ENCODE measurements at places on chromosomes 5 and 9. TPM values are rescaled to one million over a fixed set of nuclear protein-coding genes. Genes with fewer than 3 reads are reported as not detected.

- DNase-seq: no peak
These were observed 6.6 kb upstream of the PRXL2C start for GRCh38 chr9:96661711-96662110.

DNA sequence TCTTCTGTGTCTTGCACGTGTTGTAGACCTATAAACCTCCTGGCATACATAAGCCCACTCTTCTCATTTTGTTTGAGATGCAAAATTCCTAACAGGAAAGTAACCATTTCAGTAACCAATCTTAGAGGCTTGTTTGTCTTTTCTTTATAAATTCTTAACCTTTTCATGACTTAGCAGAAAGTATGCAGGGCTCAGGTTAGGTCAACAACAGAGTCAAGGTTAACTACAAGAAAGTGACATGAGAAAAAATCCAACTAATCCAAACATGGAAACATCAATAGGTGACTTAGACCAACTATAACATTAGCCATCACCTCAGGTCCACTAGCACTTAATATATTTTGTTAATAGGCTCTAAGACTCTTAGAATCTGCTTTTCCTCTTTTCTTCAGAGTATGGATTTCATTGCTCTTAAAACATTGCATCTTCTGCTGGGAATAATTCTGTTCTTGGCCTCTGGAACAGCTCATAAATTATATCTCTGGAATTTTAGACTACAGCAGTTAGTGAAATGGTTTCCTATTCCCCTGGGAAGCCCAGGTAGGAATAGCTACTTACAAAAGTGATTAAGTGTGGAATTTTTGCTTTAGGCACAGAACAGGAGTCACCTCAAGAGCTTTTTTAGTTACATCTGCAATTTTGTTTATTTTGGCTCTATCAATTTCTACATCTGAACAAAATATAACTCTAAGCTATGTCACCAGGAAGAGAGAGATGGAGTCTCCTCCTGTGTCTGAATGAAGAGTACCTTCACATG, 155.3 kb upstream of the ANKRD55 start:
- no peak for DNase-seq

- DNase-seq: no peak
These were observed 45.1 kb downstream of the PRRT1B start for GRCh38 chr9:131590449-131590848.

GRCh38 chr9:93587651-93588347, 11.4 kb downstream of the PHF2 start:
- DNase-seq: no peak

GRCh38 chr5:129378961-129379360, 81.1 kb upstream of the ADAMTS19 start:
- no peak for DNase-seq

DNA sequence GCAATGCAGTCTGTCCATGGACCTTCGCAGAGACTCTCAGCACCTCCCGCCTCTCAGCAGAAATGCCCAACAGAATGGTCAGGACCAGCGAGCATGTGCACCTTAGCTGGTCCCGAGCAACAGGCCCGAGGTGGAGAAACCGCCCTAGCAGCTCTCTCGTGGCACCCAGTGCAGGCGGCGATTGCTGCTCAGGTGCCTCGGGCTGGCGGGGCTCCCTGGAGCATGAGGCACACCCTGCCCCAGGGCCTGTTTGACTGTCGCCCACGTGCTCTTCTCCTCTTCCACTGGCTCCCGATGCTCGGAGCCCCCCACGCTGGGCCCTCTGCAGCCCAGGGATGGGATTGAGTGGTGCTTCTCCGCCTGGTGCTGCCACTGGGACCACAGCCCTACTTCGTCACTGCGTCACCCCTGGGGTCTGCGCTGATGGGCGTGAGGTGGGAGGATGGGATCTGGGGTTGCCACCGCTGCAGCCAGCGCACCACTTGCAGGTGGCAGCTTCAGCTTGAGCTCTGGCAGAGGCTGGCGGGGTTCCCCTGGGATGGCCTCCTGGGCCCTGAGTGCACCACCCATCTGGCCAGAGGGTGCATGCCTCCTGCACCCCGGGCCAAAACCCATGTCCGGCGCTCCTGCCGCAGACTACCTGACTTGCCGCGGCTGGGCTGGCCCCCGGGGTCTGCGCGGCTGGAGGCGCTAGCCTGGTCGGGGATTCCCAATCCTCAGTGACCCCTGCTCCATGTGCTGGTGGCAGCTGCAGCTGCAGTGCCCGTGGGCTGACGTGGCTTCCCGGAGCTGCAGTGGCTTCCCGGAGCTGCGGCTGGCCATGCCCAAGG, 244.2 kb downstream of the FOXD4L6 start:
- no peak for DNase-seq

DNA sequence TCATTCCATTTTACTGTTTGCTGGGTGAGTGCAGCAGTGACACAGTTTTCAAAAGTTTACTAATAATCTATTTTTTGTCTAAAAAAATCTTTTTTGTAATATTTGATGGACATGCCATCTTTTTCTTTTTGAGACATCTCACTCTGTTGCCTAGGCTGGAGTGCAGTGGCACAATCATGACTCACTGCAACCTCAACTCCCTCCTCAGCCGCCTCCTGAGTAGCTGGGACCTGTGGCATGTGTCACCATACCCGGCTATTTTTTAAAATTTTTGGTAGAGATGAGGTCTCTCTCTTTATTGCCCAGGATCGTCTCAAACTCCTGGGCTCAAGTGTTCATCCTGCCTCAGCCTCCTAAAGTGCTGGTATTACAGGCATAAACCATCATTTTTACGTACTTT, 86.0 kb downstream of the KDM4C start:
- DNase-seq: no peak

DNA sequence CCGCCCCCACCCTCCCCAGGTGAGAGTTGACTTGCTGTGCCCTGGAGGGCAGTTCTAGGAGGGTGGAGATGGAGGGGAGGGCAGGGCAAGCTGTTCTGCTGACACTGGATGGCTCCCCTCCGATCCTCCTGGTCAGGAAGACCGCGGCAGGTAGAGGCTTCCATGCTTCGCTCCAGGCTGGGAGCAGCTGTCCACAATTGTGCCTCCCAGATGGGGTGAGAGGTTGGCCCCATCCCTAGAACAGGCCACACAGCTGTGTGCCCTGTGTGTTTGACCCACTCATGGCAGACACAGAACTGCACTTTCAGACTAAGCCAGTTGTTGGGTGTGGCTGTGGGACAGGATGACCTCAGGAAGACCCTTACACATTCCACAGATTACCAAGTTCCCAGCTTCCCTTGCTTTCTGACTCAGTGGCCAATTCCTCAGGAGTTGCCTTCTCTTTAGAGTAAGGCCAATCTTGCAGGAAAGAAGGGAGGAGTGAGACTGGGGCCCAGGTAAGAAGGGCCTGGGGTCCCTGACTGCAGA, 72.1 kb upstream of the HSPA9 start:
- DNase-seq: no peak

- DNase-seq: no peak
These were observed 3.1 kb downstream of the LCN1 start for GRCh38 chr9:135524130-135524861.

DNA sequence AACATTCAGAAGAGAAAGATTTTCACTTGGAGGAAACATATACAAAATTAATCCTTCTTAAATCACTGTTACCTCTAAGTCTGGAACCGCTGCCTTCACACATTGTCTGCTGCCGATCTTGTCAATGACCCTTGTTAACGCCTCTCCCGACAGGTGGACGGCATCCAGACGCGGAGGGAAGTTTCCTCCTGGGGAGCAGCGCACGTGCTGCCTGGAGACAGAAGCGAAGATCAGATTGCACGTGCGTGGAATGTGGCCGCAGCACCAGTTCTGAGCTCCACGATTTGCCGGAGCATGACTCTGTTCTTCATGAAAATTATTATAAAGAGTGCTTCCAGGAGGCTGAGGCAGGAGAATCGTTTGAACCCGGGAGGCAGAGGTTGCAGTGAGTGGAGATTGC, 183.6 kb upstream of the IRX4 start:
- DNase-seq: no peak

GRCh38 chr5:66440202-66440680, 156.0 kb upstream of the MAST4 start:
- DNase-seq: no peak

DNA sequence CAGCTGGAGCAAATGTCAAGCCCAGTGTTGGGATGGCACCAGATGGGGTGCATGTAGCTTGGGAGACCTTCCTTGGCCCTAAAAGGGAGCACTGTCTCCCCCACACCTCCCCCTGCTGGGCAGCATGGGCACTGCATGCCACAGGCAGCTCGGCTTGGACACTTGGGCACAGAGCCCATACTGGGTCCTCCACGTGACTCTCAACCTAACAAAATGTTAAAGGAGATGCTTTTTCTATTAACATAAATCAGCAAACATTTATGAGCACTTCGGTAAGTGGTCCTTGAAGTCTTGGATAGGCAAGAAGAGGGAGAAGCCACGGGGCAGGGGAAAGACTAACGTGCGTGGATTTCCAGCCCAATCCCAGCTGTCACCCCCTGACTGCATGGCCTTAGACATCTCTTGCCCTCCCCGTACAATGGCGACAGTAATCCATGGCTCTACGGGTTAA, 23.9 kb upstream of the MAPK9 start:
- DNase-seq: peak; percentile 78

- no peak for DNase-seq
These were observed 121.2 kb upstream of the GRHPR start for GRCh38 chr9:37301042-37301853.

DNA sequence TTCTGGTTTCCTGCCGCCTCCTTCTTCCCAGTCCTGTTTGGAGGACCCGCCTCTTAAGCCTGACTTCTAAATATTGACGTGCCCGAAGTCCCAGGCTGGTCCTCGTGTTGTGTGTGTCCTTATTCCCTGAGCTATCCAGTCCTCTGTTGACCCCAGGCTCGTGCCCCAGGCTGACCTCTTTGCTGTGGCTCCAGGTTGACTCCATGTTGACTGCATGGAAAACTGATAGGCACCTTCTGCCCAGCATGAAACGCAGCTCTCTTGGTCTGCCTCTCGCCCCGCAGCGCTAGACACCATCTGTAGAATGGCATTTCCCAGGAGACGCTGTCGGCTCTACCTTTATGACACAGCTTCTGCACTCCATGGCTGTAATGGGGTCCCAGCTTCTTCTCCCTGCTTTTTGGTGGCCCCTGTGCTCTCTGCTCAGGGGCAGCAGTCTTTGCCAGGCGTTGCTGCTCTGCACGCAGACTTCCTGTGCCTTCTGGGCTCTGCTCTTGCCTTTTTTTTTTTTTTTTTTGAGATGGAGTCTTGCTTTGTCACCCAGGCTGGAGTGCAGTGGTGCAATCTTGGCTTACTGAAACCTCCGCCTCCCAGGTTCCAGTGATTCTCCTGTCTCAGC, 28.4 kb downstream of the EHMT1 start:
- DNase-seq: no peak

DNA sequence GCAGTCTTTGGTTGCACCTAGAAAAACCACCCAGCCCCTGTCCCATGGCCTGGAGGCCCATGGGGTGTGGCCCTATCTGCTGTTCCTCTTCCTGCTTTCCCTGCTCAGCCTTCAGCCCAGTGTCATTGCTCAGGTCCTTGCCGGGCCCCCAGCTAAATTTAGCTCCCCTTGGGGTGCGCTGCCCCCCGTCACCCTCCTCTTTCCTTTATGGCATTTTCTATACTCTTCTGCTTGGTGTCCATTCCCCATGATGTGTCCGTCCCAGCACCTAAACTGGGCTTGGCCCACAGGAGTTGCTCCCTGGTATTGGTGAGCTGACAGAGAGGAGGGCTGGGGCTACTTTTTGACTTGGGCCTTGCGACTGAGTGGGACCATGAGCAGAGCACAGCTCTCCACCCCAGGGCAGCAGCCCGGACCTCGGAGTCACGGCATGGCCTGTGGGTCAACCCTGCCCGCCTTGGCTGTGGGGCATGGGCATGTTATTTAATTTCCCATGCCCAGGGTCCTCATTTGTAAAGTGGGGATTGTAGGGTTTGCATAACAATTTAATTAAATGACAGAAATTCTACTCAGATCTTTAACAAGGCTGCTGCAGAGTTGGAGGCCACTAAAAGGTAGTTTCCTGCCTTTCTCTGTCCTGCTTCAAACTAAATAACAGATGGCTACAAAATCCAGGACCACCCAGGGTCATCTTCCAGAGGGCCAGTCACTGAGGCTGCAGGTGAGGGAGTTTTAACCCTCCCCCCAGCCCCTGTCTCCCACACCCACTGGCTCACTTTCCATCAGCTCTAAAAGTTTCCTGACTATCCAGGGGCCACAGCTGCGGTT, 98.2 kb downstream of the DAP start:
- DNase-seq: no peak

GRCh38 chr5:2556375-2556966, 195.0 kb downstream of the IRX2 start:
- DNase-seq: no peak

DNA sequence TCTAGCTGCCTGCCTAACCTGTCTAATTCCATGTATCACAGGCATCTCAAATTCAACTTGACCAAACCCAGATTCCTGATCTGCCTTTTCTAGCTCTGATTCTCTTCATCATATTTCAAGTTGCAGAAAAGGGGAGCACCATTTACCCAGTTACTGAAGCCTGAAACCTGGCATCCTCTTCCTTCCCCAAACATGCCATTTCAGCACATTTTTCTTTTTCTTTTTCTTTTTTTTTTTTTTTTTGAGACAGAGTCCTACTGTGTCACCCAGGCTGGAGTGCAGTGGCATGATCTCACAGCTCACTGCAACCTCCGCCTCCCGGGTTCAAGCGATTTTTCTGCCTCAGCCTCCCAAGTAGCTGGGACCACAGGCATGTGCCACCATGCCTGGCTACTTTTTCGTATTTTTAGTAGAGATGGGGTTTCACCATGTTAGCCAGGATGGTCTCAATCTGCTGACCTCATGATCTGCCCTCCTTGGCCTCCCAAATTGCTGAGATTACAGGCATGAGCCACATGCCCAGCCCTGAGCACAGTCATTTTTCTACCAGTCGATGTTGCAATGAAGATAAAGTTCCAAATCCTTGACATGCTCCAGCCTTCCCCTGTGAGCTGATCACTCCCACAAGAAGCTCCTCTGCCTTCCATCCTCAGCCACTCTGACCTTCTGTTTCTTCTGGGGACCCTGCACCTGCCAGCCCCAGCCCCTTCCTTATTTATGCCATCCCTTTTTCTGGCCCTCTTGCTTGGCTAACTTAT, 32.2 kb downstream of the ACER2 start:
- no peak for DNase-seq

- DNase-seq: no peak
These were observed 72.0 kb downstream of the RETREG1 start for GRCh38 chr5:16544607-16545374.

DNA sequence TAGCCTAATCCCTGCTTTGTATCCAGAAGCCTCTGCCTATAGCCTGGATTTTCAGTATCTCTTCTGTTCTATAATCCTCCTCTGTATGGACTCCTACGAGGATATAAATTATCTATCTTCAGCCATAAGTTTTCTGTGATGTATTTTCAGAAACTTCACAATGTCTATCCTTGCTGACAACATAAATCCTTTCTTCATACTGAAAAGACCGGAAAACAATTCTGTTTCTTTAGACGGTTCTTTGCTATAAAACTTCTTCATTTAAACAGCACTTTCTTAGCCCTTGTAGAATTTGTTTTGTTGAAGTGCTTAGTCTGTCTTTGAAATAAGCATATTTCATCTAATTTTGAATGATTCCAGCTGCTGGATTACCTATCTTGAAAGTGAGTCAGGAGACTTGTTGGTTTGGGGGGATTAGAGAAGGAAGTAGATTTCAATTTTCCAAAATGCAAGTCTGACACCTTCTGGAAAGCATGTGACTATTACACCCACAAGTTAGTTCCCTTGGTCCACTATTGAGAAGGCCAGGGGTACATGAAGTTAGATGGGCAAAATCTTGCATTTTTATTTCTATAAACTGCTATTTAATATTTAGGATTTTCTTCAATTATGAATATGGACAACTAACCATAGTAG, 96.3 kb upstream of the RANBP3L start:
- peak; percentile 20 for DNase-seq

The TMED9 gene
- 115 TPM for total RNA-seq

The PSIP1 gene
- total RNA-seq: 27.0 TPM

The STK10 gene
- 19.0 TPM for total RNA-seq

The ASPN gene
- not detected for total RNA-seq

The LRRC19 gene
- not detected for total RNA-seq

The HMGCS1 gene
- total RNA-seq: 50.6 TPM

The PAIP2 gene
- 28.5 TPM for total RNA-seq
